H7 (cell line): ENCODE measurements at places on chromosomes 5 and 9. TPM values are rescaled to one million over a fixed set of nuclear protein-coding genes. Genes with fewer than 3 reads are reported as not detected.
A peak's percentile ranks its signal among the peaks of the same experiment; 100 is the strongest.

DNA sequence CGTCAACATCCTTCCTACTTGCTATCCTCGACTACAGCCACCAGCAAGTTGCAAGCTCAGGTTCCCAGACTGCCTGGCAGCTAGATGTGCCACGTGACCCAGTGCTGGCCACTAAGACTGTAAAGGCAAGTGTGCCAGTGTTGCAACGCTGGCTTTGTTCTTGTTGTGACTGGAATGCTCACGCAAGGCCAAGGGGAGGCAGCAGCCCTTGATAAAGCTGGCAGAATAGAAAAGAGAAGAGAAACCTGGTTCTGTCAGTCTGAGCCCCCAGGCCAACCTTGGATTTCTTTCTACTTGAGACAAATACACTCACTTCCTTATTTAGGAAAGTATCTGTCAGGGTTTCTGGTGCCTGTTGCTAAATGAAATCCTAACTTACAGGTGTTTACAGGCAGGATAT is 113.0 kb downstream of the KLHL3 start:
- no peak for DNase-seq

DNA sequence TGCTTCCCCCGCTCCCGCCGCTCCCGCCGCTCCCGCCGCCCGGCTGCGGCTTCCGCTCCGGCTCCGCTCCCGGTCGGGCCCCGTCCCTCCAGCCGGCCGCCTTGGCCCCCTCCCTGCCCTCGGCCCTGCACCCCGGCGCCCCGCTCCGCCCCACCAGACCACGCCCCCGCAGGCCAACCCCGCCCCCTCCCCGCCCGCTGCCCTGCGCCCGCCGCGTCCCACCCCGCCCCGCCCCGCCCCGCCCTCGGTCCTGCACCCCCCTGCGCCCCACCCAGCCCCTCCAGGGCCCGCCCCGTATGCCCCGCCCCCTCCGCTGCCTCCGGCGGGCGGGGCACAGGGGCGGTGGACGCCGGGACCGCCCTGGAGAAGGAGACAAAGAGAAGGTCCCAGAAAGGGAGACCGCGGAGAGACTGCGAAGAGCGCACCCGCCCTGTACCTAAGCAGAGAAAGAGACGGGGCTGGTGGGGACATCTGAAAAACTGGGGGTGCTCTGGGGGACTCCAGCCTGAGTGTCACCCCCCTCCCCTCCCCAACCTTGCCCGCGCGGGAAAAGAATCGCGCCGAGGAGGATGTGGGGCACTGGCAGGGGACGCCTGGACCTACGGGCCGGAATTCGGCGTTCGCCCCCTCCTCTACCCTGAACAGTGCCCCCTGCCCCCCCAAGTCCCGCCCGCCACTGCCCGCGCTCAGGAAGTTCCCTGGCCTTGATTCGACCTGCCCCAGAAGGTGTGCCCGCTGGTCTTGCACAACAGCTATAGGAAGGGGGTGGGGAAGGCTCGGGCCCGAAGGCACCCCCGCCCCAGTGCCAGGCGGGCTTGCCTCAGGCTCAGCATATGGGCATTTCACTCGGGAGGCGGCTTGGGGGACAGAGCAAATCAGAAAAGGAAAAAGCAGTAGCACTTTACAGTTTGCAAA is 42.8 kb upstream of the STXBP1 start:
- peak; percentile 100 for DNase-seq

DNA sequence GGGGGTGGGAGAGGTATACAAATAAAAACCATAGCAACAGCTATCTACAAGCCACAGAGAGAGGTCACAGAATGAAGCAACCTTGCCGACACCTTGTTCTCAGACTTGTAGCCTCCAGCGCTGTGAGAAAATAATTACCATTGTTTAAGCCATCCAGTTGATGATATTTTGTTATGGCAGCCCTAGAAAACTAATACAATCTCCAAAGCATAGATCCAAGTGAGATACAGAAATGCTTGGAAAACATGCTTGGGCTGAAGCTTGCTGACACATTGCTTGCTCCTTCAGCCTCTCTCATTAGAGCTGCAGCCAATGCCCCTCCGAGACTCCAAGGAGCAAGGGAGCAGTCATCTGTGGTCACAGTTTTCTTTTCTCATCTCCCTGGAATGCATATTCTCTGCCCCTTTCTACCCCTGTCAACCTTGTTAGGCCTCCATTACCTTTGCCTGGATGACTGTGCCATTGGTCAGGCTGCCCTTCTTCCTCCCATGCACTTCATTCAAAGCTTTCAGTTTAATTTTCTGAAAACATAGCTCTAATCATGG is 401.4 kb upstream of the KLF4 start:
- no peak for DNase-seq

- DNase-seq: peak; percentile 64
Observed at GRCh38 chr5:177336112-177336511, 15.4 kb downstream of the LMAN2 start.

DNA sequence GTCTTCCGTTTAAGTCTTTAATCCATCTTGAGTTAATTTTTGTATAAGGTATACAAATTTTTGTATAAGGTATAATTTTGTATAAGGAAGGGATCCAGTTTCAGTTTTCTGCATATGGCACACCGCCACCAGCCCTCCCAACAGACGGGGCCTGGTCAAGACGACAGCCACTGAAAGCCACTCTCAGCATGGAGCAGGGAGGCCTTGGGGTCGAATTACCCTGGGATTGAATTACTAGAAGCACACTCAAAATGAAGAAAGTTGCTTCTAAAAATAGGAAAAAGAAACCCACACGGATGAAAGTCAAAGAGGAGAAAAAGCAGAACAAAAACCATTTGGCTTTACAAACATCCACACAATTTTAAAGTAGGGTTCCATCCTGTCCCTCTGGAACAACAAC is 586.2 kb upstream of the ADAMTS16 start:
- no peak for DNase-seq

- DNase-seq: no peak
Observed at GRCh38 chr5:151700820-151701219, 14.1 kb upstream of the SPARC start.

- no peak for DNase-seq
Observed at GRCh38 chr5:79416499-79416898, 97.4 kb downstream of the HOMER1 start.

DNA sequence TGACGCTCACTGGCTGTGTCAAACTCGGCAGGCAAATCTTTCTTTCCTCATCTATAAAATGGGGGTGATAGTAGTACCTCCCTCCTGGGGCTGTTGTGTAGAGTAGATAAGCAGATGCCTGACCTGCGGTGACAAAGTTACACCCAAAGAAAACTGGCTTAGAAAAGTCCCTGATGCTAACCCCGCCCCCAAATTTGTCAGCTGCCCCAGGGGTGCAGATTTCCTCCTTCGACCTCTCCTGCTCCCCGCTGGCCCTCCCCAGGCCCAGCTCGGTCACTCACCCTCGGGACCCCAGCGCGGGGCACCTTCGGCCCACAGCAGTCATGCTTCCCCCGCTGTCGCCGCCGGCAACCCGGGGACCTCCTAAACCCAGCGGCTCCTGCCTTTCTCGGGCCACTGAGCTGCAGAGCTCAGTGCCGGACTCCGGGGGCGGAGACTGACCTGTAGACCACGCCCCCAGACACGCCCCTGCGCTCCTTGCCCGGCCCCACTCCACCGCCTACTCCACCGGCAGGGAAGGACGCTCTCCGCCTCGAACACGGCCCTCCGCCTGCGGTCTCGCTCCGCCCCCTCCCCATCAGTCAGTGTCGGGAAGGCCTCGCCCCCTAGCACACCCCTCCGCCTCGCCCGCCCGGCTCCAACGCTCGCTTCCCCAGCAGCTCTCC is 7.4 kb downstream of the SH2D3C start:
- peak; percentile 99 for DNase-seq

DNA sequence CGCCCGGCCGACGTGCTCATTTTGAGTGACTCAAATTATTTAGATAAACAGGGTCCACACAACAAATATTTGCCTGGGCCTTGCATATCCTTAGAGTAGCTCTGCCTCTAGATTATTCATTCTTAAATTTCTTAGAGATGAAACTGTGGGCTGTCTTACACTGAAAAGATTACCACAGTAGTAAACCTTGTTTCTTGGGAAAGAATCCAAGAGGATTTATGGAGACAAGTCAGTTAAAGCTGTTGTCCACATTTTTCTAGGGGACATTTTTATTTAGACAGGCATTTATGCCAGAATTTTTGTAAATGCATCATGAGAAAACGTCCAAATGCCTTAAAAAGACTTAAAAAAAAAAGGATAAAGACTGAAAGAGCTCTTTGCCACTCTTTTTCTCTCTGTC is 32.6 kb upstream of the RANBP3L start:
- DNase-seq: no peak

- no peak for DNase-seq
Observed at GRCh38 chr5:110087829-110088228, 398.1 kb downstream of the MAN2A1 start.

GRCh38 chr5:150402901-150403342 is 9.8 kb downstream of the CD74 start:
- DNase-seq: peak; percentile 27

- no peak for DNase-seq
Observed at GRCh38 chr9:34958411-34958982, 412 bp downstream of the PHF24 start.

DNA sequence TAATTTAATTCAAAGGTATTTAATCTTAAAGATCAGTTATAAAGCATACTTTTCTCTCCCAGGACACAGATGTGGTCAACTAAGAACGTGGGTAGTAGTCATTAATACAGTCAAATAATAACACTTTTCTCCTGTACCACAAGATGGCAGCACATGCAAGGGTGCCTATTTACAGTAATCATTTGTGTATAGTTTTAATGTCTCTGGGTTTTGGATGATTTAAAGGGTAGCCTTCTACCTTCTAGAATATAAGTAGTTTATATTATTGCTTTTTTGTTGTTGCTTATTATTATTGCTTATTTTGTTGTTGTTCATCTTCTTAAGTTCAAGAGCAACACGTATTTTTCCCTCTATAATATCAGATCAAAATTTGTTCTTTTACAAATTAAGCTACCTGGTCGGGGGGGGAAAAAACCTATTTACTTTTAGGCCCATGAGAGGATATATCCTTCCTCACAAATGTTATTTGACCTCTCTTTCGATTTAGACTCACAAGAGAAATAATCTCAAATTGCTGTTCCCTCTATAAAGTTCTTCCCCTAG is 59.6 kb upstream of the SLC27A6 start:
- DNase-seq: peak; percentile 2

DNA sequence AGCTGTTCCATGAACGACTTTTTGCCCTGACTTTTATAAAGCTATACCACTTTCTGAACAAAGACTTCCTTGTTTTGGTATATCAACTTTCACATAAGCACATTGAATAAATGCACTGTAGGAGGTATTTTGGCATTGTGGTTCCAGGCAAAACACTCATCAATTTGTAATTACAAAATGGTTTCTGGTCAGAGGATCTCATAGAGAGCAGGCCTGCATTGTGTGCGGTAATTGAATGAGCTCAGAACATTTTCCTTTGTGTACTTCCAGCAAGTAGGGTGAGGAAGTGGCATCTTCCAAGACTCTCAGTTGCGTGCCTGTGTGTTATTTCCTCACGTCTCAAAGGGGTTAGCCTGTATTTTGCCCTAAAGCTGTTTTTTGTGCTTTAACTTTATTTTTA is 89.2 kb downstream of the PDE6A start:
- no peak for DNase-seq

- no peak for DNase-seq
Observed at GRCh38 chr9:101408374-101409078, 9.9 kb downstream of the ZNF189 start.

GRCh38 chr9:135701067-135701958 is 672 bp upstream of the KCNT1 start:
- DNase-seq: no peak

DNA sequence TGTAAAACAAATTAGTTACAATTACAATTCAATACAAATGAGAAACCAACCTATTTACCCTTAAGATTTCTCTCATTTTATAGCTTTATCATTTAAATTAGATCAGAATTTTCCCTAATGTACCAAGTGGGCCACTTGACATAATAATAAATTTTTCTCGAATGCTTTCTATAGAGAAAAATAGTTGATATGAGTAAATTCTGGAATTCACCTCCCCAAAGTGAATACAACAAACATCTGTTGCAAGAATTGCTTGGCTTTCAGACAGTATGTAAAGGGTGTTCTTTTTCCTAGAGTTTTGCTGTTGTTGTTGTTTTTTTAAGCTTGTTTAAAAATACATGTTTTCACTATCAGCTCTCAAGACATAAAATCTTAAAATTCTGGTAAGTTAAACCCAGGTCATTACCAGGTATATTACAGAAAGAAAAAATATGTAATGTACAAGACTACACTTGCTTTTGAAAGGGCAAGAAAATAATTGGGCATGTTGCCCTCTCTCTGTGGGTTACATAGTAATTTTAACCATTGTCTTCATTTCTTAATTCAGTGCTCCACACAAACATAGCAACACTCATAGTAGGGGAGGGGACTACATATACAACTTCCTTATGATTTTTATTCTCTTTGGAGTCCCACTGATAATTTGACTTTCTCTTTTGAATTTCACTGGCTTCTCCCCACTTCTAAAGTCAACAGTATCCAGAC is 200.6 kb downstream of the ARL15 start:
- no peak for DNase-seq

GRCh38 chr9:125150349-125151245 is 7.3 kb upstream of the SCAI start:
- no peak for DNase-seq

GRCh38 chr5:170327829-170328228 is 30.3 kb upstream of the LCP2 start:
- no peak for DNase-seq

GRCh38 chr5:132378580-132378979 is 9.1 kb downstream of the SLC22A5 start:
- no peak for DNase-seq

DNA sequence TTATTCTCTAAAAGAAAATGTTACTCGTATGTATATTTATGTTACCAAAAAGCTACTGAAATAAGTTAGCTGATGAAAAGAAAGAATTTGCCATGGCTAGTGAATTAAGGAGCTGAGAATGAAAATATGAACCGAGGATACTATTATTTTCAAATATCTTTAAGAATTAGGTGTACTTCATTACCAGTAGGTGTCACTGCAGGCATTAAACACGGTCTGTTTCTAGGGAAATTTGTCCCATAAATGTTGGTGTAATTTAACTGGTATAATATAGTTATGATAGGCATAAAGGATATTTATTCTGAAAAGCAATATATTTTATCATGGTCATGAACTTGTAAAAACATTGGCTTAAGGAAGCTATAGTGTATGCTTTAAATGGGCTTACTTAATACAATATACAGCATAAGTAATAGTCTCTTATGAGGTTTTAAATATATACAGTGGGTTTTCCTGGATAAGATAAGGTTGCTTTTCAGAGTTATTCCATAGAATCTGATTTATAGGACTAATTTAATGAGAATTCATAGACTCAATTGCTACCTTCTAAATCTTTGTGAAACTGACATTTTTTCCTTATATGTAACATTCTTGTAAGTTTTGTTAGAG is 72.4 kb upstream of the MPDZ start:
- DNase-seq: peak; percentile 3

GRCh38 chr9:100803956-100804355 is 224.6 kb upstream of the PLPPR1 start:
- no peak for DNase-seq

Gene FOXE1
- 0.07 and 0.14 TPM in 2 replicates for total RNA-seq

Gene PCDHGB6
- total RNA-seq: 1.7 and 1.9 TPM in 2 replicates

Gene HTR4
- total RNA-seq: not detected in 2 replicates

Gene TICAM2
- not detected in 2 replicates for total RNA-seq

Gene RICTOR
- total RNA-seq: 11.2 and 22.2 TPM in 2 replicates

Gene TAF11L7
- total RNA-seq: not detected in 2 replicates

Gene DND1
- total RNA-seq: 0.83 and 0.85 TPM in 2 replicates

Gene SERINC5
- total RNA-seq: 40.7 and 62.7 TPM in 2 replicates

Gene GAPT
- not detected in 2 replicates for total RNA-seq

Gene RANBP17
- 6.4 and 11.6 TPM in 2 replicates for total RNA-seq

Gene SPATA31C1
- 0.03 and 0.07 TPM in 2 replicates for total RNA-seq

Gene DNAH5
- total RNA-seq: 0.07 and 0.41 TPM in 2 replicates

Gene ZNF454
- 0.14 and 1.3 TPM in 2 replicates for total RNA-seq

Gene FOXD4L6
- total RNA-seq: not detected in 2 replicates

Gene ZNF367
- 10.0 and 12.3 TPM in 2 replicates for total RNA-seq

Gene EIF4E1B
- total RNA-seq: 0.33 and 0.97 TPM in 2 replicates

Gene PCDHB2
- total RNA-seq: 0.69 and 1.9 TPM in 2 replicates
